ENCODE measurements at places on chromosomes 13 and 19. TPM values are rescaled to one million over a fixed set of nuclear protein-coding genes. Genes with fewer than 3 reads are reported as not detected.

C19orf73 gene
- total RNA-seq, result 0.81 TPM

NLRP11 gene
- not detected for total RNA-seq

MIA gene
- 1.6 TPM for total RNA-seq

DNA sequence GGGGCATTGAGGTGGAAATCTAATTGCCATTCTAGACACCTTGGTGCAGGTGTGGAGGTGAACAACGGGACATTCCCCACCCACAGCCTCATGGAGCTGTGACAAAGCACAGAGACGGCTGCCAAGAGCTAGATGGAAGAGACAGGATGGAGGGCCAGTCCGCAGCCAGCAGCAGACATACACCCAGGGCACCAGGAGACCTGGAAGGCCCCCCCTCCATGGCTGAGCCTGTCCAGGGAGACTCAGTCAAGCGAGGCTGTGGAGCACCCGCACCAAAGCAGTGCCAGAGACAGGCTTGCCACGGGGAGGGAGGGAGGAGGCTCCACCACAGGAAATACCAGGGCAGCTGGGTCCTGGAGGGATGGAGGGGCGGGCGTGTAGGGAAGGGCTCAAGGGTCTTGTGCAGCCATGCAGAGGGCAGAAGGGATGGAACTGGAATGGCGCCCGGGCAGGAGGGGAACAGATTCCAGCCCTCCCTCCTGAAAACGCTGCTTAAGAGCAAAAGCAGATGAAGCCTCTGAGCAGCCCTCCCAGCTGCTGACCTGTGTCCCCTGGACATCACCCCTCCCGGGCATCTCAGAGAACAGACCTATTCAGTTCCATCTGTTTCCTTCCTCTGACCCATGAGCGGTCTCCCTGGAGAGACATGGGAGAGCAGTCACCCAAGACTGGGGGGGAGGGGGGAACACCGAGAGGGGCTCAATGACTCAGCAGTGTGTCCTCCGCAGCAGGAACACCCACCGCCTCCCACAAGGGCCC is 14.4 kb downstream of the EPS15L1 start:
- peak; percentile 82 for DNase-seq

LRP3 gene
- total RNA-seq, result 36.8 TPM

GRCh38 chr19:34232566-34233481 is 21.5 kb upstream of the GARRE1 start:
- peak; percentile 89 for DNase-seq

DNA sequence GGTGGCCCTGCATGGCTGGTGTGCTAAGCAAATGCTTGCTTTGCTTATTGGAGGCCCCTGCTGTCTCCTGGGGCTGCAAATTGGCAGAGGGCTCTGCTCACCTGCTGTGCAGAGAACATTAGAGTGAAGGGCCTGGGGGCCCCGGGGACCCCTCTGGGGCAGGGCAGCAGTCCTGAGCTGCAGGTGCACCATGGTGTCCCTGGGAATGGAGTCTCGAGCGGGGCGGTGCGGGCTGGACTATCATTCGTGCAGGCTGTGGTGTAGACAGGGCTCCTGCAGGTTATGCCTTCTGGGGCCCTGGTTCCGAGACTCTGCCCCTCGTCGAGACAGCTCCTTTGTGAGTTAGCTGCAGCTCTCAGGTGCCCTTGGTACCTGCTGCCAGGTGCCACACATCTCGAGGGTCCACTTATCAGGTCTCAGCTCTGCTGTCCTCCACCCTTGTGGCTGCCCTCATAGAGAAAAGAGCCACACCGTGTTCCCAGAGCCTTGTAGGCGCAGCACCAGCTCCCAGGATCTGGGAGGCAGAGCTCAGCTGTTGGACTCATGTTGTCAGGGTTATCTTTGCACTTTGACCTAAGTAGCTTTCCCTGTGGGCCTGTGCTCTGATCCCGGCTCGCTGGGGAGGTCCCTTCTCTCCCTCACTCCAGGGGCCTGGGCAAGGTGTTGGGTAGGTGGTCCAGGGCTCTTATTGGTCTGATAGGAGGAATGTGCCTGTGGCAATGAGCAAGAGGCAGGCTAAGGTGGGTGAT is 58.0 kb upstream of the ZNF536 start:
- no peak for DNase-seq

DNA sequence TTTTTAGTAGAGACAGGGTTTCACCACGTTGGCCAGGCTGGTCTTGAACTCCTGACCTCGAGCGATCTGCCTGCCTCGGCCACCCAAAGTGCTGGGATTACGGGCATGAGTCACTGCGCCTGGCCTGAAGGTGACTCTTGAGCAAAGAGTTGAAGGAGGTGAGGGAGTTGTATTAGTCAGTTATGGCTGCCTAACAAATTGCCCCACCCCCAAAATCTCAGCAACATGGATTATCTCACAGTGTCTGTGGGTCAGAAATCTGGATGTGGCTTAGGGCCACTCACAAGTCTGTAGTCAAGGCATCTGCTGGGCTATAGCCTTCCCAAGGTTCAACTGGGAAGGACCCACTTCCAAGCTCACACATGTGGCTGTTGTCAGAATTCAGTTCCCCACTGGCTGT is 52.8 kb upstream of the ADGRE5 start:
- DNase-seq, result no peak

DNA sequence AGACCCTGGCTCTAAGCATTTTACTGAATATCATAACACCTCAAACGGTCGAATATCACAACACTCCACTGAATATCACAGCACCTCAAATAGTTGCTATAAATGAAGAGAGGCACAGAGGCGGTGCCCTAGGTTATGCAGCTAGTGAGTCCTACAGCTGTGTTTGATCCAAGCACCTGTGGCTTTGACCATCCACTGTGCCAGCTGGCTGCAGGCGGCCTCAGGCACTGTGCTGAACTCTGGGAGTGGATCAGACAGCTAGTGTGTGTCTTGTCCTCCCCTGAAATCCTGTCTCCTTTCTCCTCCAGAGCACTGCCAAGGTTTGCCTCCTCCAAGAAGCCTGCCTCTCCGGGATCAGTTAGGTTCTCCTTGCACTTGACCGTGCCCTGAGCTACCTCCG is 7.3 kb downstream of the NOSIP start:
- DNase-seq, result no peak

GRCh38 chr13:51269039-51269438 is 46.8 kb downstream of the FAM124A start:
- no peak for DNase-seq

GRCh38 chr19:3028305-3029064 is 595 bp downstream of the TLE2 start:
- no peak for DNase-seq

- DNase-seq, result no peak
Observed at GRCh38 chr19:55275851-55276719, 3.8 kb downstream of the HSPBP1 start.

TEX29 gene
- total RNA-seq, result not detected

PSENEN gene
- total RNA-seq, result 37.3 TPM

GRCh38 chr19:40279761-40280607 is 5.2 kb downstream of the AKT2 start:
- DNase-seq, result peak; percentile 52

GSK3A gene
- total RNA-seq, result 35.1 TPM

BRD4 gene
- 77.5 TPM for total RNA-seq

ZNF83 gene
- total RNA-seq, result 44.6 TPM

DNA sequence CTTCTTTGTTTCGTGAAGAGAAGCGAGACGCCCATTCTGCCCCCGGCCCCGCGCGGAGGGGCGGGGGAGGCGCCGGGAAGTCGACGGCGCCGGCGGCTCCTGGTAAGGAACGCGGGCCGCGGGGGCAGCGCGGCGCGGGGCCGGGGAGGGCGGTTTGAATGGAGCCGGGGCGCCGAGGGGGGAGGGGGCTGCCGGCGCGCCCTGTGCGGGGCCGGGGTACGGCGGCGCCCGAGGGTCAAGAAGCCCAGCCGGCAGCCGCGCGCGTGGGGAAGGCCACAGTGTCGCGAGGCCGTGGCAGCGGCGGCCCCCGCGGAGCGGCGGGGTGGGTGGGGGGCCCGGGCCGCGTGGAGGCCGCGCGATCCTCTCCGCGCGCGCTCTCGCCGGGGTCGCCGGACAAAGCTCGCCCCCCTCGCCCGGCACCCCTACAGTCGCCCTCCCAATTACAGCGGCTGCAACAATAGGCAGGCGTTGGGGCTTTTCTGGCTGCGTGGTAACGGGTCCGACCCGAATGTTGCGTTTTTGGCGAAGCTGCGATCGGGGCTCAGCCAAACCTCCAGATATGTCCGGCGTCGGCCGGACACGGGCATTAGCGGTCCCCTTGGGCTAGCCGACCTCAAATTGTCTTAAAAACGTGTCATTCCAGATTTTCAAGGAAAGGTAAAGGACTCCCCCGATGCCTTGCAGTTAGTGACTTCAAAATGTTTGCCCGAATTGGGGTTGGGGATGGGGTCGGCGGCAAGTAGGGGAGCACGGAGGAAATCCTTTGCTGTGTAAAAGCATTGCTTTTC is 437 bp downstream of the SMARCA4 start:
- DNase-seq, result peak; percentile 86

IGFL2 gene
- not detected for total RNA-seq

DNA sequence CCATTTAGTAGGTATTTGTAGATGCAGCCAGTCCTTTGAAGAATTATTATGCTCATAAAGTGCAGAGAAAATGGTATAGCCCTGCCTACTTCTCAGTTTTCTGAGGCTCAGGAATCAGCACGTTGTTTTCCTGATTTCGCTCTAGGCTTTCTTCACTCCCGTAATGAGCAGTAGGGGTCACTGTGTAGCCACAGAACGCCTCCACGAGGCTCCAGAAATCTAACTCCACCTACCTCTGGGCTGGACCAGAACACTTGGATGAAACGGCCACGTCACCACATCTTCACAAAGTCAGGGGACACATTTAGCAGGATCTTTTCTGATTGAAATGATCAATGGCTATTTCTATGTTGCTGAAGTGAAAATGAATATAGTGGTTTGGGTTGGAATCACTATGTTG is 49.8 kb upstream of the GTF3A start:
- DNase-seq, result peak; percentile 87

DNA sequence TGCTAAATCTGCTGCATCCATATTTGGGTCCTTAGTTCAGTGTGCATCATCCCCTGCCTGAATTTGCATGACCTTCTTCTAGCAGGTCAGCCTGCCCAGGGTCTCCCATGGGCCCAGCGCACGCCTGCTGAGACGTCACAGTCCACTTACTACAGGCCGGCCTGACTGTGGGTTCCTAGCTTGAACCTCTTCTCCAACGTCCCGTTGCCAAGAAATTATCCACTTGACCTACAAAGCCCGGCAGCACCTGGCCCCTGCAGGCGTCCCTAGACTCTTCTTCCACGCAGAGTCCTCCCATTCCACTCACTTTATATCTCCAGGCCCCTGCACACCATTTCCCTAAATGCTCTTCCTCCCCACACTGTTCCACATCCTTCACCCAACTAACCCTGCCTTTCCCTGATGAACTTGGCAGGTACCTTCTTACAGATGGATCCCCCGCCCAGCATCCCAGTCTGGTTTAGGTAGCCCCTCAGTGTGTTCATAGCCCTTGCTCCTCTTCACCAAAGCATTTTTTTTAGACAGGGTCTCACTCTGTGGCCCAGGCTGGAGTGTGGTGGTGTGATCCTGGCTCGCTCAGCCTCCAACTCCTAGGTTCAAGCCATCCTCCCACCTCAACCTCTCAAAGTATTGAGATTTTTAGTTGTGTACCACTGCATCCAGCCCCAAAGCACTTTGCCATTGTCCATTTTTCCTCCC is 155.0 kb upstream of the SOX1 start:
- peak; percentile 55 for DNase-seq

GRCh38 chr13:74978591-74978990 is 503.4 kb downstream of the TBC1D4 start:
- no peak for DNase-seq

PINLYP gene
- 12.8 TPM for total RNA-seq

DNA sequence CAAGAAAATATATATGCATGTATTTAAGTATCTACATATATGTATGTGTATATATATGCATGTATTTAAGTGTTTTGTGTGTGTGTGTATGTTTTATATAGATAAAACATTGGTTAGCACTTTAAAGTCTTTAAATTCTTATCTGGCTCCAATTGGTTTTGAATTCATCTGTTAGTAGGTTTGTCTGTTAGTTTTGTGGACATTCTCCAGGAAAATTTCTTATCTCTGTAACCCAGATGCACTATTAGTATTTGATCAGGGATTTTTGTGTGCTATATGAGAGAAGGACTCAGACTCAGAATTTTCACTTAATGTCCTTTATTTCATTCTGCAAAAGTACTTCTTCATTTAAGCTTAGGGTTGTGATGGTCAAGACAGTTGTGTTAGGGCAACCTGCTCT is 103.1 kb downstream of the ITGBL1 start:
- DNase-seq, result no peak
